OCI-M1 (cell line): ENCODE measurements at places on chromosomes 11 and 22.

GRCh38 chr11:100004541-100004940 lies 682.5 kb upstream of the ARHGAP42 start:
- DNase-seq, result no peak

GRCh38 chr22:28594797-28595462 lies 84.7 kb downstream of the TTC28 start:
- DNase-seq, result peak; percentile 82

DNA sequence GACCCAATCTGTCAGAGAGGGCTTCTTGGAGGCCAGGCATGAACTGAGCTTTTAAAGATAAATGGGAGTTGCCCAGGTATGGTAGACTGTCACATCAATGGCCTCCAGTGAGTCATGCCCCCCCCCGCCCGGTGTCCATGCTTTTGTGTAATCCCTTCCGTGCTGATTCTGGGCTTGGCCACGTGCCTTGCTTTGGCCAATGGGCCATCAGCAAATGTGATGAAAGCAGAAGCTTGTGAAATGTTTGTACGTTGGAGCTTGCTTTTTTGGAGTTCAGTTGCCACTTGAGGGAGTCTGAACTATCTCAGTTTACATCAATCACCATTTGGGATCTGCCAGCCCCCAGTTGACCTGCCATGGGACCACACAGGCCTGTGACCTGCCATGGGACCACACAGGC lies 4.3 kb upstream of the THY1 start:
- DNase-seq, result no peak

GRCh38 chr11:47948137-47948536 lies 32.2 kb upstream of the PTPRJ start:
- DNase-seq, result peak; percentile 65

DNA sequence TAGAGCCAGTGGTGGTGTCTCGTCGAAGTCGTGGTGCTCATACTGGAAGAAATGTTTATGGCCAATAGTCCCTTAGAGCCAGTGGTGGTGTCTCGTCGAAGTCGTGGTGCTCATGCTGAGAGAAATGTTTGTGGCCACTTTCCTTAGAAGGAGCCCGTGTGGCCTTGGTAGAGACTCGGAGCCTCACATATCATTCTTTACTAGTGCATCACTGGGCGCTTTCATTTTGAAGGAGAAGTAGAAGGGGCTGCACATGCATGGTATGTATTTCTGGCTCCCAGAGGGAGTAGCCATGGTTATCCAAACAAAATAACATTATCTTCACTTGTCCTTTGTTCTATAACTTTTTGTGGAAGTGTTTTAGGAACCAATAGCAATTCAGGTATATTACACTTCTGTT lies 69.5 kb downstream of the JAM3 start:
- DNase-seq, result no peak

DNA sequence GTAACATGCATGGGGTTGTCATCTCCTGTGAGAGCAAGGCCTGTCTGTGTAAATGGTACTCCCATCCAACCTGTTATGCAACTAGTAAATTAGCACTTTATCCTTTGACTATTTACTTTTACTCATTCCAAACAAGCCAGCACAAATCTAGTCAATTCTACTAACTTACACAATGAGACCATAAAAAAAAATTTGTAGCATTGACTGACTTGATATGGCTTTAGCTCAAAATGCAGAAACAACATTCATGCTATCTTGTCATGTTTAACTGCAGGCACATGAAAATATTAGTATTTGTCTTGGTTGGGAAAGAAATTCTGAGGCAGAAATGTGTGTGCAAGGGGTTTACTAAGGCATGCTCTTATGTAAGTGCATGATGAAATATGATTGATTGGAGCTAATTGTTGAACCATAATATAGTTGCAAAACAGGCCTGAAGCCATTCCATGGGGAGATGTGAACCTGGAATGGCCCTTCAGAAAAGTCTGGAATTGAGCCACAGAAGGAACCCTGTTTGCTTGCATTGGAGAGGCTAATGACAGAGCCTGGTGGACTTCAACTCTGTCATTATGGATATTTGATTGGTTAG lies 2.5 kb downstream of the SLC22A25 start:
- no peak for DNase-seq

GRCh38 chr11:100741866-100742625 lies 55.0 kb downstream of the ARHGAP42 start:
- DNase-seq, result no peak

DNA sequence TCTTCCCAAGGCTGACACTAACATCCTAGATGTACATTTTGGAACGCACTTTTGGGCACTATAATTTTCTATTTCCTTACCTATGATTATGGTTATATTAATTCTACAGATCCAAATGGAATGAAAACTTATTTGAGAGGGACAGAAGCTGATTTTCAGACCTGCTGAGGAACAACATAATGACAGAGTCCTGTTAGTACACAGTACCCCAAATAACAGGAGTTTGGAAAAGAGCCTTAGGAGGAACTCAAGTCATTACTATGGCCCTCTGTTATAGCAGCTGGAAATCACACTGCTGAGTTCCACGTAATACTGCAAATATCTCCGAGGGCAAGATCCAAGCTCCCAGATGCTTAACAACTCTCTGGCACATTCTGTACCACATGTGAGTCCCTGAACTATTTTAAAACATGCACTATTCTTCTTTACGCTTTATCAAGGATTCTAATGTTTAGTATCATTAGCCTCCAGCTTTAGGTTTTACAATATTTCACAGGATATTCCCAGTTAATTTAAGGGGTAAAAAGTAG lies 1027.7 kb upstream of the CCDC90B start:
- DNase-seq, result no peak

DNA sequence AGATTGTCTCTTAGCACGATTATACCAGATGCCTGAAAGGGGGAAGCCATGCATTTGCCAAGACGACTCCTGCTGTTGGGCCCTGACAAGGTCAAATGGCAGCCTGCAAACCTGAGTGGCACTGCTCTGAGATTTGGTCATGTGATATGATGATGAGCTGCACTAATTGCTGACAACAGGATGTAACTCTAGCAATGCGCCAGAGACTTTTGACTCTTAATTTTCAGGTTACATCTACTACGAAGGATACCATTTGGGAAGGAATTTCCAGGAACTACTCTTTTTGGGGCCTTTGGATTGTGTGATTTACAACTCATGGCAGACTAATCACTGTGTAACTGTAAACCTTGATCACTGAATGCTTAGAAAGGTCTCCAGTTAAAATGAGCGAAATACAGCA lies 13.1 kb downstream of the TREH start:
- no peak for DNase-seq

DNA sequence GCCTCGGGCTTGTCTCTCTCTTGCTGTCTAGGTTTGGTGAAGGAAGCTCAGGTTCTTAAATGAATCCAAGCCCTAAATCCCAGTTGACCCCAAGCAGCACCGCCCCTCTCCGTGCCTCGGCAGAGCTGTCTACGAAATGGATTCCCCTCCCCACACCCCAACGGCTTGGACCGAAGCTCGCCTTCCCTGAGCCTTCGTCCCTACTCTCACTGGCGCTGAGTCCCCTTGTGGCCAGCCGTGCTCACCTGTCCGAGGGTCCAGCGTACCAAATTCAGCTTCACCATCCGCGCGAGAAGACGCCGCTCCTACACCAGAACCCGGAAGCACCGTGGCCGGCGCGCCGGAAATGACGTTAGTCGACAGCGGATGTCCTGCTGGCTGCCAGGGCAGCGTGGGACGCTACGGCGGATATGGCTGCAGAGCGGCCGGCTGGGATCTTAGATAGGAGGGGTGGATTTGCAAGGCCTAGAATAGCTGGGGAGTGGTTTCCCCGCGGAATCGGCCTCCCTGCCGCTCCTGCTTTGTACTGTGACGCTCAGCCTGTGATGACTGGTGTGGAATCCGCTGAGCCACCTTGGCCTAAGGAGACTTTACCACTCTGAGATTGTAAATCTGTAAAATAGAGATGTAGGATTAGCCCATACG lies at the start of gene TFIP11:
Gene TFIP11, minus strand, starts transcription at position 325 of the 645 bp plus-strand sequence. CDS start 2,201 bp downstream, outside the sequence.
- DNase-seq, result peak; percentile 99

DNA sequence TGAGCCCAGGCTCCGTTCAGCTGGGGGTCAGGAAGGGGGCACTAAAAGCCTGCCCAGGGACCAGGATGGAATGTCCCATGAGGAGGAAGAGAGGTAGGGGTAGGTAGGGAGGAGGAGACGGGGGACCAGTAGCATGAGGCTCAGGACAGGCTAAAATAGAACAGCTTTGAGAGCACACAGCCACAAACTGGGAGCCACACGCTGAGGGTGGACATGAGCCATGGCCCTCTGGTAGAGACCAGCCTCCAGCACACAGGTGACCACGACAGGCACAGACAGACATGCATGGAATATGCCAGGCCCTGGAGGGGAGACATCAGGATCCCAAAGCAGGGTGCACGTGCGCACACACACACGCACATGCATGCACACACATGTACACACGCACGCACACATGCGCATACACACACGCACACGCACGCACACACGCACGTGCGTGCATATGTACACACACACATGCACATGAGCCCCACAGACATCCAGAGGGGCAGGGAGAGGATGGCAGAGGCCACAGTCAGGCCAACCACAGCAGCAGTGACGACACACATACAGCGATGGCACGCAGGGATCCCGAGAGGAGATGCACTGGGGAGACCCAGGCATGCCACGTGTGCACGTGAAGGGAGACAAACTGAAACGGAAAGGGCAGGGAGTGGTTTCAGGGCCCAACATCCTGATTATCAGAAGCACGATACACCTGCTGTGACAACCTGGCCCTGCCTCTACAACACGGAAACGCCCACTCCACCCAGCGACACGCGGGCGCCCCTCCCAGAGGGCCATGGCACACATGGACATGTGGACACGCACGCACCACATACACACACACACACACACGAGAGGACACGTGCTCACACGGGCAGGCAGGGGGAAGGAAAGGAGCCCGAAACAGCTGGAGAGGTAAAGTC lies 25.7 kb downstream of the LRRC10B start:
- no peak for DNase-seq

DNA sequence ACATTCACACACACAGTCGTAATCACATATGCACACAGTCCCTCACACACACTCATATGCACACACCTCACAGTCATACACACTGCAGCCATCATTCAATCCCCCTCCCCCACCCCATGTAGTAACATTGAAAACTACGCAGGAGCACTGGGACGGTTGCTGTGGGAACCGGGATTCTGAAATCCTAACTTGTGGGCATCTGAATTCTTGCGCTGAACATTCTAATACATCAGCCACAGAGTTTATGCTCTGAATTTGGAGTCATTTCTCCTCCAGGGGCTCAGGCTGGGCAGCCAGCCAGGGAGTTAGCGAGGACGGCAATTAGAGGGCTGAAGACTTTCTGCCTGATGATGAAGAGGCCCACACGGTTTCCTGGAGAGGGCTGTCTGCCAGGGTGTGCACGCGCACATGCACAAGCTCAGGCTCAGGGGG lies 32.7 kb downstream of the CD6 start:
- DNase-seq, result no peak

DNA sequence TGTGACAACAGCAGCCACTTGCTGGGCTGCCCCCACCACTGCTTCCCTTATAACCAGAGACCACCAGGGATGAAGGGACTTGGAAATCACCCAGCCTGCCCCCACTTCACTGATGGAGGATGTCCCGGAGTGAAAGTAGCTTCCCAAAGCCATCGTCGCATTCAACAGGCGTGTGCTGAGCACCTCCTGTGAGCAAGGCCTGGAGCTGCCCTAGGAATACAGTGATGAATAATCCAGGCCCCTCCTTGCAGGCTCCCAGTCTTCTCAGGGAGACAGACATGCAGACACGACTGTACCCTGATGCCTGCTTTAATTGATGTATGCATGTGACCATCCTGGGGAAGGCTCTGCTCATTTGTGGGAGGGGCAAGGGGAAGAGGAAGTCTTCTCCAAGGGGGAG lies 22.6 kb downstream of the PTPN5 start:
- DNase-seq, result no peak

DNA sequence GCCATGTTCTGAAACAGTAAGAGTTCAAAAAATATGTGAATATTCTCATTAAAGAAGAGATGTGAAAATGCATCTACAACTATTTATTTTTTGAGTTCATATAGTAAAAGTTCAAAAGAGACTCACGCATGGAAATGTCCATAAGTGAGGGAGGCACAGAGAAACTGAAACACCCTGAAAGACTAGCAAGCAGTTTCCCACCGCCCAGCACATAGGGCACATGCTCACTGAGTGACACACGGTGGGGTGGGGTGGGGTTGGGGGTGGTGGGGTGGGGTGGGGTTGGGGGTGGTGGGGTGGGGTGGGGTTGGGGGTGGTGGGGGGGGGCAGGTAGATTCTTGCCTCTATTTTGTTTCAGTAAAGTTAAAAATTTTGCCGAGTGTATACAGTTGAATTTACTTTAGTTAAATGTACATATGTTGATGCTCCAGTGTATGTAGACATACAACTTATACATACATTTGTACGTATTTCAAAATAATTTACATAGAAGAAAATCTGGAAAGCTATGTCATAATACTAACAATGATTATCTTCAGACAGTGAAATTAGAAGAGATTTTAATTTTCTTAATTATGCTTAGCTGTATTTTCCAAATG lies 6.3 kb downstream of the CCDC34 start:
- no peak for DNase-seq

GRCh38 chr11:94876645-94877442 lies 96.5 kb downstream of the CWC15 start:
- peak; percentile 17 for DNase-seq

- no peak for DNase-seq
Measured at GRCh38 chr11:68749229-68750123, 1.8 kb downstream of the TESMIN start.

DNA sequence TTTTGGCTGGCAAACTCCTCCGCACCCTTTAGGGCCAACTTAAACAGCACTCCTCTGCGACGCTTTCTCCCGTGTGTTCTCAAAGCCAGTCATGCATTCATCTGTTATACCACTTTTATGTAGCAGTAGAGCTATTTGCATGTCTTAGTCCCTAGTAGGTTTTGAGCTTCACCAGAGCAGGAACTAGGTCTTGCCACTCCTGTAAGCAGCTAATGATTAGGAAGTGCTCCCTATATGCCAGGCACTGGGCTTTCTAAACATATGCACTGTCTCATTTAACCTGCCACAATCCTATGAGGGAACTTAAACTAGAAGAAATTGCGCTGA lies 180.8 kb downstream of the DBX1 start:
- DNase-seq, result no peak

- DNase-seq, result peak; percentile 77
Measured at GRCh38 chr11:46238078-46238966, 39.1 kb upstream of the CREB3L1 start.

- peak; percentile 92 for DNase-seq
Measured at GRCh38 chr22:46267431-46268279, at the start of gene TTC38. TSS of gene TTC38 (plus strand) at chr22:46268008. CDS start at chr22:46268040, 32 bp downstream.

- no peak for DNase-seq
Measured at GRCh38 chr11:15073361-15074205, at the start of gene CALCB. TSS of gene CALCB (plus strand) at chr11:15073593. CDS start at chr11:15074719, 1,126 bp downstream.

DNA sequence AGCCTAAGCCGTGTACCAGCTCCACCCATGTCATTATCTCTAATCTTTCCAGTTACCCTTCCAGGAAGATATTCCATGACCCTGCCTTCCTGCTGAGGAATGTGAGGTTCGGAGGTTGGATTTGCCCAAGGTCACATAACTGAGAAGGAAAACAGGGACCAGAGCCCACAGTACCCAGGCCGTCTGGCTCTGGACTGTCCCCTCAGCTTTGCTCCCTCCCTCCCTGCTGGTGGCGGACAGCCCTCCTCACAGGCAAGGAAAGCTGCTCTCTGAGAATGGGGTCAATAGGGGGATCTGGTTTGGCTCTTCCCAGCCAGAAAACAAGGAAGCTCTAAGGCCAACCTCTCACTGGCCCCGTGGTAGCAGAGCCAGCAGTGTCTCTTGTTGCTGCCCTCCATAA lies 63.3 kb downstream of the SYN3 start:
- DNase-seq, result no peak

- DNase-seq, result no peak
Measured at GRCh38 chr11:18285841-18286240, 19.8 kb downstream of the SAA1 start.

GRCh38 chr11:6197466-6198200 lies 1.4 kb upstream of the OR52W1 start:
- no peak for DNase-seq

- DNase-seq, result no peak
Measured at GRCh38 chr11:102582140-102582539, 43.0 kb downstream of the MMP20 start.
